ENCODE measurements at places on chromosomes 3 and 15. TPM values are rescaled to one million over a fixed set of nuclear protein-coding genes. Genes with fewer than 3 reads are reported as not detected.

Gene MANF
- total RNA-seq, result 37.3 TPM

DNA sequence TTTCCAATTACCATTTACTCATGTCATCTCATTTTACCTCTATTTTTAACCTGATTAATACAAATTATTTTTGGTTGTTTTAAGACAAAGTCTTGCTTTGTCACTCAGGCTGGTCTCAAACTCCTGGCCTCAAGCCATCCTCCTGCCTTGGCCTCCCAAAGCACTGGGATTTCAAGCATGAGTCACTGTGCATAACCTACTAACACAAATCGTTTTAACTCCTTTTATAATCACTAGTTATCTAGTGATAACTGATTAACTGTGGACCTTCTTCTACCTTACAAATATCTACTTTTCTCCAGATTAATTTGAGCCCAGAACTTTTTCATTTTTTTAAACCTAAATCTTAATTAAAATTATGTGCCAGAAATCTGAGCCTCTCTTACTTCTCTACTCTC, 4.6 kb downstream of the ATP13A3 start:
- DNase-seq, result no peak
- H3K4me1 ChIP-seq, result peaks cover 42% of the 10 kb centered on the region
- no peak overlapping the region for H3K4me3 ChIP-seq
- H3K27me3 ChIP-seq, result no peaks in the 10 kb centered on the region

GRCh38 chr3:126208606-126209256, 28.3 kb upstream of the ALDH1L1 start:
- H3K4me1 ChIP-seq, result peaks cover 38% of the 10 kb centered on the region
- H3K4me3 ChIP-seq, result peak overlapping the region; percentile 21
- H3K36me3 ChIP-seq, result no peaks in the 10 kb centered on the region
- DNase-seq, result peak; percentile 96

Gene PLSCR5
- total RNA-seq, result not detected

DNA sequence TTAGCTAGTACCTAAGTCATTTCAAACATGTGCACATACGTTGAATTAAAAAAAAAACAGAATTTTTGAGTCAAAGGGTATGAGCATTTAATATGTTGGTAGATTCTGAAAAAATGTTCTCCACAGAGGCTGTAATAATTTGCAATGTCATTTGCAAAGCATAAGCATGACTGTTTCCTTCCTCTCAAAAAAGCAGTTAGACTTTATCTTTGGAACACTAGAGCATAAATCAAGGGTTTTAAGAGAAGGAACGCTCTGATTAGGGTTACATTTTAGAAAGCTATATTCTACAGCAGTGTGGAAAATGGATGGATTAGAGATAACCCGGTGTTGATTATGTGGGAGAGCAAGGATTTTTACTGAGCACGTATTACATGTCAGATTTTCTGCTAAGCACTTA, 193.7 kb downstream of the WDR72 start:
- no peak overlapping the region for H3K4me3 ChIP-seq
- no peaks in the 10 kb centered on the region for H3K4me1 ChIP-seq
- H3K36me3 ChIP-seq, result no peaks in the 10 kb centered on the region

Gene SOX14
- not detected for total RNA-seq

- DNase-seq, result peak; percentile 66
- no peaks in the 10 kb centered on the region for H3K27me3 ChIP-seq
- no peaks in the 10 kb centered on the region for H3K36me3 ChIP-seq
These were observed 305.7 kb upstream of the COL8A1 start for GRCh38 chr3:99332718-99333117.

- no peak overlapping the region for H3K4me3 ChIP-seq
- no peak for DNase-seq
- no peak overlapping the region for H3K27ac ChIP-seq
- H3K4me1 ChIP-seq, result no peaks in the 10 kb centered on the region
These were observed 239.9 kb downstream of the EPHB1 start for GRCh38 chr3:135034891-135035440.

Gene LMOD3
- not detected for total RNA-seq

DNA sequence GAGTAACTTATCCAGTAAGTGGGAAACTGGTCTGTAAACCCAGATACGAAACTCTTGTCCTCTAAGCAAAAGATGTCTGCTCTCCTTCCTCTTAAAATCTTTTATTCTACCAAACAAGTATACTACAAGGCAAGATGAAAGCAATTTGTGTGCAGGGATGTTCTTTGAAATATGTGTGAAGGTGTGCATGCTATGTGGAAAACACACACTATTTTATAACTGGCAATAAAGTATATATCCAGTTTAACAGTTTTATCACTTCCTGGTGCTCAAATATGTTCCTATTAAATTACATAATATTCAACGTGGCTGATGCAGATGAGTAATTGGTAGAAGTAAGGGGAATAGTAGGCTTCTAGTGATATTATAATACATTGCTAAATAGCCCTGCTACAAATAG, 566.5 kb downstream of the ROBO2 start:
- no peak for DNase-seq
- no peak overlapping the region for H3K4me3 ChIP-seq
- no peaks in the 10 kb centered on the region for H3K36me3 ChIP-seq
- H3K4me1 ChIP-seq, result no peaks in the 10 kb centered on the region

DNA sequence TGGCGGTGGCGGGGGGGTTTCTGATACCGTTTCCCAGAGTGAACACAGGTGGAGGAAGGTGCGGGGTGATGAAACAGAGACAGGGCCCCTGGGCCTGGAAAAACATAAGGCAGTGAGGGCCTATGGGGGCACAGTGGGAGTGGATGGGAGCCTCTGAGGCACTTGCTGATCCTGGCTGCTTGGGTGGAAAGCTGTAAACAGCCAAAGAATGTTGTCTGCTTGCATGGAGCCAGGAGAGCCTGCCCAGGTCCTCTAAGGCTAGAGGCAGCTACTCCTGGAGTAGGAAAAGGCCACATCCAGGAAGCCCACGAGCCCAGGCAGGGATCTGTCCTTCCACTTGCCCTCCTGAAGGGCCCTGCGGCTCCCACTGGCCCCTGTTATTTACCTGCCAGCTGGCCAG, 2.9 kb upstream of the SEMA3B start:
- no peak overlapping the region for H3K4me3 ChIP-seq
- H3K27ac ChIP-seq, result no peak overlapping the region
- H3K36me3 ChIP-seq, result no peaks in the 10 kb centered on the region
- H3K27me3 ChIP-seq, result no peaks in the 10 kb centered on the region

GRCh38 chr15:77024273-77025082, 29.6 kb downstream of the PSTPIP1 start:
- peaks cover 10% of the 10 kb centered on the region for H3K4me1 ChIP-seq
- H3K4me3 ChIP-seq, result no peak overlapping the region
- H3K36me3 ChIP-seq, result no peaks in the 10 kb centered on the region
- DNase-seq, result peak; percentile 99
- no peaks in the 10 kb centered on the region for H3K27me3 ChIP-seq
- H3K27ac ChIP-seq, result no peak overlapping the region

DNA sequence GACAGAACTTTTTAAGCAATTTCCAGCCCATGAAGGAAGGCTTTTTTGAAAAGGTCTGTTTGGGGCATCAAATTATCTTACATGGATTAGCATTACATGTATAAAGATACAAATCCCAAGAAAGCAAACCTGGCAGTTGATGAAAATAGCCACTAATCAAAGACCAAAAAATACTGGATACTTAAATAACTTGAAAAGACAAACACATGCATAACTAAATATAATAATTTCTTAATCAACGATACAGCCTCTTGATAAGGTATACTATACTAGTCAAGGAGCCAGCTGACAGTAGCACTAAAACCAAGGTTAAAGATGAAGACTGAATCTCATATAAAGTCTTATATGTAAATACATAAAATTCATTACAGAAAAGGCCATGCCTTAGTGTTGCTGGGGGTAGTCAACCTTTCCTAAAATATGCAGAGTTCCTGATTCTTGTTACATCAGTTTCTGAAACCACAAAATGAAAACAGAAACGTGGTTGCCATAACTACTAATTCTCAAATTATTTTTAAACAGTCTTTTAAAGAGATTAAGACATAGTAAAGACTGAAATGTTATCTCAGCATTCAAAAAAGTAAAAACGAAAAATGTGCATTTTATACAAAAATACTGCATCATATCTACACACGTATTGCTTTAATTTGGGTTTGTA, 2.0 kb downstream of the ANKRD28 start:
- H3K27me3 ChIP-seq, result no peaks in the 10 kb centered on the region
- peak overlapping the region; percentile 99 for H3K27ac ChIP-seq
- peaks cover 18% of the 10 kb centered on the region for H3K36me3 ChIP-seq
- no peak for DNase-seq
- peaks cover 40% of the 10 kb centered on the region for H3K4me1 ChIP-seq
- H3K4me3 ChIP-seq, result peak overlapping the region; percentile 77

- no peaks in the 10 kb centered on the region for H3K27me3 ChIP-seq
- peak; percentile 96 for DNase-seq
- H3K36me3 ChIP-seq, result peaks cover 13% of the 10 kb centered on the region
- no peaks in the 10 kb centered on the region for H3K4me1 ChIP-seq
- no peak overlapping the region for H3K27ac ChIP-seq
These were observed 7.6 kb downstream of the PFKFB4 start for GRCh38 chr3:48548729-48549705.

- no peak overlapping the region for H3K4me3 ChIP-seq
- H3K4me1 ChIP-seq, result peaks cover 23% of the 10 kb centered on the region
- H3K27ac ChIP-seq, result no peak overlapping the region
These were observed 54.8 kb upstream of the CTSH start for GRCh38 chr15:78999636-79000035.

- H3K27ac ChIP-seq, result no peak overlapping the region
- no peaks in the 10 kb centered on the region for H3K36me3 ChIP-seq
- DNase-seq, result no peak
These were observed 42.5 kb upstream of the NPAP1 start for GRCh38 chr15:24633082-24633481.

DNA sequence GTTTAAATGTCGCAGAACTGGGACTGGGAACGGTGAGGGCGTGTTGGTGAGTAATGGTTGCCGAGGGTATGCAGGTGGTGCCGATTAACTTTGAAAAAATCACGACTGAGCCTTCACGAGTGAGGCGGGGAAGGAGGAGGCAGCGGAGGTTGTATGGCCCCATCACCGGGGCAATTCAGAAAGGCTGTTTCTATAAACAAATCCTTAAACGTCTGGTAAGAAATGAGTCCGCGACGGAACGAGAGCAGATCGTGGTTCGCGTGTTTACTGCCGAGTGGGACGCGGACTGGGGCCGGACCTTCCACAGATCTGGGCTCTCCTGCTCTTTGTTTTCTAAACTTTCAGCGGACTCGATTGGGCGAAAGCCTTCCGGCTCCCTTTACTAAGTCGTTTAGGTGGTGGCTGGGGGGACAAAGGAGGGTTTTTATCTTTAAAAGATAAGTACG, 2.7 kb downstream of the IGF1R start:
- peaks cover 16% of the 10 kb centered on the region for H3K27me3 ChIP-seq
- H3K4me3 ChIP-seq, result peak overlapping the region; percentile 85
- peak overlapping the region; percentile 37 for H3K27ac ChIP-seq
- peaks cover 17% of the 10 kb centered on the region for H3K4me1 ChIP-seq
- peak; percentile 88 for DNase-seq

DNA sequence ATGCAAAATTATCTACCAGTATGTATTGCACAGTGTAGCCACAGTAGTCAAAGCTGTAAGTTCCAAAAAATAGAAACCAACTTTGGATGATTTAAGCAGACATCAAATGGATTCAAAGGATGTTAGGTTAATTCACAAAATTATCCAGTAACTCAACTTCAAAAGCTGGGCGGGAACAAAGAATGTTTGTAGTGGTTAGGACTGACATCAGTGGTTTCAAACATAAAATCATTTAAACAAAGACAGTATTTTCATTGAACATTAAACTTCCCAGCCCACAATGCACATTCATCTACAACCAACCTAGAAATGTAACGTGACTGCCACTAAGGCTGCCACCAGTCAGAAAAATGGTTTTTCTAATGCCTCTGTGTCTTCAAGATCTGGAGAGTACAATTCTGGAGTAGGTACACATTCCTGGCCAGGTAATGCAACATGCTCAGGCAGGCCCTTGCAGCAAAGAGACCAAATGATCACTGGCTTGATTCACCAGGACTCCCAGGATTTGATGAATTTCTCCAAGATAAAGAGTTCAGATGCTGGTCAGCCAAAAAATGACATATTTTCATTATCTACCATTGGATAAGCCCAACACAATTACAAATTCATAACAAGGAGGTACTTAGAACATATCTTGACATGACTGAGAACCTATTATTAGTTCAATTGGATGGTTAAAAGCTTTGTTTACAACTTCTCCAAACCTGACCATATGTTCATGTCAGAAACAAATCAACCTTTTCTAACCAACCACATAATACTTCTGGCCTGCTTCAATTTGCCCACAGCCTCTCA, 189.8 kb upstream of the CNTN4 start:
- no peak overlapping the region for H3K27ac ChIP-seq
- H3K4me1 ChIP-seq, result no peaks in the 10 kb centered on the region
- no peaks in the 10 kb centered on the region for H3K27me3 ChIP-seq

Gene B3GALNT1
- 29.2 TPM for total RNA-seq

Gene MORF4L1
- 446 TPM for total RNA-seq

Gene ARHGAP31
- 41.5 TPM for total RNA-seq

Gene RLBP1
- total RNA-seq, result under 0.01 TPM

DNA sequence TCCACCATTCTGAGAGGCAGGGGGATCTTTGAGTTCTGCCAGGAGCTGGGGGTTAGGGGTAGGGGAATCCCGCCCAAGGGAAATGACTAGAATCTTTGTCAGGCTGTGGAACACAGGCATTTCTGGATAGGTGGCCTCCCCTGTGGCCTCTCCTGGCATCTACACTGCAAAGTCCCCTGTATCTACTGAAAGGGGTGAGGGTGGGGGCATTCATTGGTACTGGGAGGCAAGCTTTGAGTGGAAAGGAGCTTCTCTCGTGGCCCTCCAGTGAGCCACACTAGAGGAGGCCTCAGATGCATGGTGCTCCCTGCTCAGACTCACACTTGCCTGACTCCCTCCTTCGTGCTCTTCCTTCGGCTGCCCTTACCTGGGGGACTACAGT, 59.9 kb downstream of the CCNL1 start:
- no peaks in the 10 kb centered on the region for H3K36me3 ChIP-seq
- peaks cover 15% of the 10 kb centered on the region for H3K4me1 ChIP-seq
- no peaks in the 10 kb centered on the region for H3K27me3 ChIP-seq
- H3K27ac ChIP-seq, result no peak overlapping the region
- DNase-seq, result no peak
- no peak overlapping the region for H3K4me3 ChIP-seq

GRCh38 chr3:140398387-140398786, 279.5 kb upstream of the TRIM42 start:
- no peaks in the 10 kb centered on the region for H3K27me3 ChIP-seq
- no peak overlapping the region for H3K4me3 ChIP-seq
- no peaks in the 10 kb centered on the region for H3K4me1 ChIP-seq

DNA sequence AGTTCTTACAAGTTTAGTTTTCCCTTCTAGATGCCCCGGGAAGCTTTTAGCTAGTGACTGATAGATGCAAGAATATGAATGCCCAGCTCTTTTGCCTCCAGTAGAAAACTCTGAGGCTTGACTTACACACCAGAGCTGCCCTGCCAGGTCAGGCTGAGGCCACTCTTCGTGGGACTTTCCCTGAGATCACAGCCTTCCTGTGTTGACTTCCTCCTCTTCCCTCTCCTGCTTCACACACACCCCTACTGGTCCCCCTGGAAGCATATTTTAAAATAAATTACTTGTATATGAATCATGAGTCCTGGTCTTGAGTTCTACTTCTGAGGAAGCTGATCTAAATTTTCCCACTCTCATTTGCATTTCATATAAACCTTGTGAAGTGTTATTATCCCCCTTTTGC, 413.7 kb downstream of the PDCD6IP start:
- no peaks in the 10 kb centered on the region for H3K4me1 ChIP-seq
- no peaks in the 10 kb centered on the region for H3K27me3 ChIP-seq
- DNase-seq, result peak; percentile 1
- H3K4me3 ChIP-seq, result no peak overlapping the region
- no peaks in the 10 kb centered on the region for H3K36me3 ChIP-seq
- H3K27ac ChIP-seq, result no peak overlapping the region
